CD4-positive, CD25-positive, alpha-beta regulatory T cell (primary cell): ENCODE measurements at places on chromosomes 11 and 22. TPM values are rescaled to one million over a fixed set of nuclear protein-coding genes. Genes with fewer than 3 reads are reported as not detected.

Gene INS
- not detected for total RNA-seq

Gene OR8G1
- not detected for total RNA-seq

Gene SLC1A2
- total RNA-seq: not detected

Gene GGTLC2
- not detected for total RNA-seq

Gene HEPHL1
- not detected for total RNA-seq

Gene CLCF1
- total RNA-seq: 3.0 TPM

Gene CCDC116
- not detected for total RNA-seq

Gene KIAA1671
- total RNA-seq: 3.3 TPM

Gene SLC22A8
- total RNA-seq: not detected

Gene ST14
- not detected for total RNA-seq

Gene SLC22A9
- total RNA-seq: not detected

Gene CST6
- not detected for total RNA-seq

Gene UBQLN3
- total RNA-seq: 0.49 TPM

Gene CDC42EP1
- total RNA-seq: not detected

Gene OR51L1
- not detected for total RNA-seq

DNA sequence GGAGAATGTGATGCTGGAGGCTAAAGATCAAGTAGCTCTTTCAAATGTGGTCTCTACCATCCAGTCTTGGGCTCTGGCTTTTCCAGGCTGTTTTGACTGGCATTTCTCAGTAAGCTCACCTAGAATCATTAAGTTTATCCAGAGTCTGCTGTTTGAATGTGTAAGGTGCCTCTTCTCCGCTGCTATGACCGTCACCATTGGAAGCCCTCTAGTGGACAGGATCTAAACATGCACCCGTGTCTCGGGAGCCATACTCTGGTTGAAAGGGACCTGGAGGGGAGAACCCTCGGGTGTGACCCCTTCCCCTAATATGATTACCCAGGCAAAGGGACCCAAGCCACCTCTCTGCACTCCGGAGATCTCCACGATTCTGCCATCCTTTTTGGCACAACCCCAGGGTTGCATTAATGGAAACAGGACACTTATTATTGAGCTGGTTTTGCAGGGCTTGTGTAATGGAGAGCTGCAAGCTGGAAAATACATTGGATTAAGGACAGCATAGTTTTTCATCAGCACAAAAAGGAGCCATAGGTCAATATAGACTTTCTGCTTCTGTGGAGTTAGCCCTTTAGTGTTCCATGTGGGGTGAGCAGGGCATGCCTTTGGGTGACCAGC is 191.0 kb upstream of the LARGE1 start:
- DNase-seq: peak; percentile 29

DNA sequence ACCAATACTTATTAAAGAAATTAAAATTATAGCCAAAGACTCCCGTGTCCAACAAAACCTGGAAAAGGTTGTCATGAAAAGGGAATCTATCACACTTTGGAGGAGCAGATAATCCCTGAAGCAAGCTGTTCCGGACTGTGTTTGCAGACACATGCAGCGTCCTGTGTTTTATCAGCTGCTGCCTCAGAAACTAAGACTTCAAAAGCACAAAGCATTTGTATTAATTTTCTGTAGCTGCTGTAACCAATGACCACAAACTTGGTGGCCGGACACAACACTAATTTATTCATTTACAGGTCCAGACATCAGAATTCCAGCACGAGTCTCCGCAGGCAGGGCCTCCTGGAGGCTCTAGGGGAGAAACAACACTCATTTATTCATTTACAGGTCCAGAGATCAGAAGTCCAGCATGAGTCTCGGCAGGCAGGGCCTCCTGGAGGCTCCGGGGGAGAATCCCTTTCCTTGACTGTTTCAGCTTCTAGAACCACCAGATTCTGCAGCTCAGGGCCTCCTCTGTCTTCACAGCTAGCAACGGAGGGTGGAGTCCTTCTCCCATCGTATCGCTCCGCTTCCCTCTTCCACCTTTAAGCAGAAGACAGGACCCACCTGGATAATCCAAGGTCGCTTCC is 465.3 kb downstream of the BRD1 start:
- no peak for DNase-seq

DNA sequence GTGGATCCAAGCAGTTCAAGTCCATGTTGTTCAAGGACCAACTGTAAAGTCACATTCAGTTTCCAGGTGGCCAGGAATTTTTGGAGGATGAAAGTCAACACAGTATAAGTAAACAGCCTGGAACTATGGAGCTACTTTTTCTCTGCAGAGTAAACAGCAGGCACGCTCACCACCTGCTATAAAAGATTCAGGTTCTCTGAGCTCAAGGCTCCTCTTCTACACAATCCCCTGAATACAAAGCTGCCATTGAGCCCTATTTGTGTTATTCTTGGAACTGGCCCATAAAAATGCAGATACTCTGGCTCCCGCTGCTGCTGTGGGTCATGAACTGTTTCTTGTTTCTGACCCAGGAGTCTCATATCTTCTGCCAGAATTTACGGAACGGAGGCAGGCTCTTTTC is 56.9 kb upstream of the PRR5 start:
- no peak for DNase-seq

DNA sequence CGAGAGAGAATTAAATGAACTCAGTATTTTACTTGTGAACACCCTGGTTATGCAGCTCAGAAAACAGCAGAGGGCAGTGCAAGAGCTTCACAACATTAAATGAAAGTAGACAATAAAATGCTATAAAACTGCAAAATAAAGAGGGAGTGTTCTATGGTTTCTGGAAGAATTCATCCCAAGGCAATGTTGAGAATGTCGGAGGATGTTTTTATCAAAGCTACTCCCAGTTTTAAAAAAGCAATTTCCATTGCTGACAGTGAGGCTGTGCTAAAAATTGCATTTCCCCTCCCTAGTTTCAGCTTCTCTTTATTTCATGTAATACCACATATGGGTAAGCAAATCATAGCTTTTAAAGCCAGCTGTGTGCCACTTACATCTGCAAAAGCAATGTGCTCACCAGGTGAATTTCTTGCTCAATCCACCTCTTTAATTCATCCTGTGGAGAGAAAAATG is 296.8 kb downstream of the RAB38 start:
- DNase-seq: no peak

DNA sequence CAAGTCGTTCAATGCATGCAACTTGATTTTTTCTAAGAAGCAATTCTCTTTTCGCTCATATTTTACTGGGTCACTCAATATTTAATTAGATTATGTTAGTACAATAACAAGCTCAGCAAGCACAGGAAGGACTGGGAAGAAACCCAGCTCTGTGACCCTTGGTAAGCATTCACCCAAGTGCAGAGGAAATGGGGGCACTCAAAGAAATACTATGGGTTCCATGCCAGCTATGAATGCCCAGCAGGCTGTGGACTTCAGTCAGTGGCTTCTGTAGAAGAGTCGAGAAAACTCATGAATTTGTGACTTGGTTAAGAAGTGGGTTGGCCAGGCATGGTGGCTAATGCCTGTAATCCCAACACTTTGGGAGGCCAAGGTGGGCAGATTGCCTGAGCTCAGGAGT is 123.6 kb downstream of the GALNT18 start:
- no peak for DNase-seq

GRCh38 chr11:110299006-110299785 is 2.8 kb upstream of the RDX start:
- DNase-seq: no peak

GRCh38 chr11:74011360-74012073 is 2.6 kb upstream of the UCP3 start:
- peak; percentile 52 for DNase-seq

DNA sequence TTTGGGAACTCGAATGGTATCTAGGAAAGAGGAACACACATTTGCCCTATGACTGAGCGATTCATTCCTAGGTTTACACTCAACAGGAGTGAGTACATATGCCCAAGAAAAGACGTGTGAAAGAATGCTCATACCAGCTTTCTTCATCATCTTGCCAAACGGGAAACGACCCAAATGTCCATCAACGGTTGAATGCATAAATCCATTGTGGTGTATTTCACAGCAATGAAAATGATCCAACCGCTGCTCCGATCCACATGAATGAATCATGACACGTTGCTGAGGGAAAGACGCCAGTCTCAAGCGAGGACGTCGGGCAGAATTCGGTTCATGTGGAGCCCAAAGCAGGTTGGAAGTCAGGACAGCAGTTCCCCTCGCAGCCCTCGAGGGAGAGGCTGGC is 71.5 kb downstream of the CYTH4 start:
- no peak for DNase-seq

- DNase-seq: no peak
Measured at GRCh38 chr11:84906995-84907394, 720.1 kb downstream of the DLG2 start.

DNA sequence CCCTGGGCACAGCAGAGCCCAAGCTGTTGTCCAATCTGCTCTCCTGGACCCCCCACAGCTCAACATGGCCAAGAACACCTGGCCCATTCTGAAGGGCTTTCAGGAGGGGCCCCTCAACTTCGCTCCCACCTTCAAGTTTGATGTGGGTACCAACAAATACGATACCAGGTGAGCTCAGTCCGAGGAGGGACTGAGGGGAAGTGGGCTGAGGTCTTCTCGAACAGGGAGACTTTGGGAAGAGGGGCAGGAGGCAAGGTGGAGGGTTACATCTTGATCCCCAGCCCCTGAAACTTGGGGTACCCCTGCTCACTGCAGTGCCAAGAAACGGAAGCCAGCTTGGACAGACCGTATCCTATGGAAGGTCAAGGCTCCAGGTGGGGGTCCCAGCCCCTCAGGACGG is 5.4 kb downstream of the INPP5J start:
- no peak for DNase-seq

GRCh38 chr11:69870766-69871165 is 51.5 kb upstream of the FGF3 start:
- DNase-seq: no peak

GRCh38 chr22:49685116-49685515 is 142.6 kb downstream of the BRD1 start:
- DNase-seq: no peak

DNA sequence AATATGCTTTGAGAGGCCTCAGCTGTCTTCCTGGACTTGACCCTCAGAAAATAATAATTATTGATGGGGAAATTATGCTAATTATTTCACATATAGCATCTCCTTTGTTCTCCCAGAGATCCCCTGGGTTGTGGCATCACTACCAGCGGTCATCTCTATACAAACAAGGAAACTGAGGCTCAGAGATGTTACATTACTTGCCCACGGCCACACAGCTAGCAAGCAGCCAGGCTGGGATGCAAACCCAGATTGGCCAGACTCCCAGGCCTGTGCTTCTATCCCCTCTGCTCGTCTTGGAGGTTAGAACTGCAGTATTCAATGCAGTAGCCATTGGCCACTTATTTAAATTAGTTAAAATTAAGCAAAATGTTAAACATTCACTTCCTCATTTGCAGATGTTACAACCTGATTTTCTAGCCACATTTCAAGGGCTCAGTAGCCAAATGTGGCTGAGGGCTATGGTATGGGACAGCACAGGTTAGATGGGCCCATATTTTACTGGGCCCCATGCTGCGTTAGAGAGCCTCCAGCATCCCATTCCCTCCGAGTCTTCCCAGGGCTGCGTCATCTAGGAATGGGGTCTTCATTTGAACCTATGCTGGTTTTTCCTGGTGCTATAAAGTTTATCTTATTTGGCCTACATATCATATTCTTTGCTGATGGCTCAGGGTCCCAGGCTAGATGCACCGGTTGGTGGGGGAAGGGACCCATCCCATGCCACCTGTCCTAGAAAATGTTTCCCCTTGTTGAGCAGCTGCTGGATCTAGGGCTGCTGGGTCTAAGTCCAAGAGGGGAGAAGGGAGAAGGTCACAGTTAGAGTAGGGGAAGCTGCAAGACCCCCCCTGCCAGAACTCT is 2.2 kb downstream of the SLC35C1 start:
- no peak for DNase-seq

- no peak for DNase-seq
Measured at GRCh38 chr22:50444663-50445062, 30.2 kb downstream of the SBF1 start.

GRCh38 chr11:73539506-73540084 is 58.3 kb downstream of the FAM168A start:
- DNase-seq: no peak

GRCh38 chr22:35462498-35463230 is 62.7 kb downstream of the MCM5 start:
- DNase-seq: no peak

DNA sequence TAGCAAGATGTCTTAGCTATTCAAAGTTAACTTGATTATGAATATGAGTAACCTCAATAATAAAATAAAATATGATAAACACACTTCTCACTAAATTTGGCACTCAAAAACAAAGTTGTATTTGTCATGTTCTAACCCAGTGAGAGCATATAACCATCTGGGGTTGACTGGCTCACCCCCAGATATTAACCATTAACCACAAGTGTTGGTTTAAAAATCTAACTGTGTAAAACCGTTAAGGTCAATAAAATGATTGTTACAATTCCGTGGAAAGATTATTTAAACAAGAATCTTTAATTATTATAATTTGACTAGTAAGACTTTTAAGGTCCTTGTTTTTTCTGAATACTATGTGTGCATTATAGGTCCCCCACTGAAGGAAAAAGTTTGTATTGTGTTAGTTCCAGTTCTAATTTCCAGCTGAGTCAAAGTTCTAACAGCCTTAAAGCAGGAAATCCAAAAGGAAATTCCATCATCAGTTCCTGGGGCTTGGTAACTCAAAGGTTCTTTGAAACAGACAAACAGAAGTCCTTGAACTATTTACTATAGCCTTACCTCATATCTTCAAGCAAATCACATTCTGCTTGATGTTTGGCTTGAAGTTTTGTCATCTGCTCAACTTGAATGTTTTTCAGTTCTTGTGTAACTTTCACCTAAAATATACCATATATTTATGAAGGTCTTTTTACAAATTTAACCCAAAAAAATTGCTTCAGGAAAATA is 2.5 kb downstream of the FCHSD2 start:
- no peak for DNase-seq

GRCh38 chr22:45677063-45677462 is 5.4 kb downstream of the ATXN10 start:
- DNase-seq: no peak

DNA sequence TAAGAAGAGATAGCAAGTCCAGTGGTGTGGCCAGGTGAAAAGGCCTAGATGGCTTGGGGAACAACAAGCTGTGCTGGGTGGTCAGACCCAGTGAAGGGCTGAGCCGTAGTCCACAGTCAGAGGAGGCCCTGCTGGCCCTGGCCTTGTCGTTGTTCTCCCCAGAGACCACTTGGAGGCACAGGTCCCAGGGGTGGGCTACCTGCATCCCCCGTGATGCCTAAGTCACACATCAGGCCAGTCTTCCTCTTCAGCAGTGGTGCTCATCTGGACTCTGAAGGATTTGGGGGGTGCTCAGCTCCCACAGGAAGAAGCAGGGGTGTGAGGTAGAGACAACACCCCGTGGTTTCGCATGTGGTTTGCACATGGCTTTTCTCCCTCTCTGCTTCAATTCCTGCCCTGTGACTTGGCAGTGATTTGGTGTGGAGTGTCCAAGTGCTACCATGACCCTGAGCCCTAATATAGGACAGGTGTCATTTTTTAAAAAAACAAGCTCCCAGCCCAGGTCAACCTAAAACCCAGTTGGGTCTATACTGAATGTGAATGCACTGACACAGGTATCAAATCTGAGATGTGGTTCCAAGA is 51.0 kb downstream of the ALX4 start:
- DNase-seq: no peak

- no peak for DNase-seq
Measured at GRCh38 chr11:9772218-9772617, 108.3 kb downstream of the SWAP70 start.
